ENCODE measurements at places on chromosomes 5 and 9.

DNA sequence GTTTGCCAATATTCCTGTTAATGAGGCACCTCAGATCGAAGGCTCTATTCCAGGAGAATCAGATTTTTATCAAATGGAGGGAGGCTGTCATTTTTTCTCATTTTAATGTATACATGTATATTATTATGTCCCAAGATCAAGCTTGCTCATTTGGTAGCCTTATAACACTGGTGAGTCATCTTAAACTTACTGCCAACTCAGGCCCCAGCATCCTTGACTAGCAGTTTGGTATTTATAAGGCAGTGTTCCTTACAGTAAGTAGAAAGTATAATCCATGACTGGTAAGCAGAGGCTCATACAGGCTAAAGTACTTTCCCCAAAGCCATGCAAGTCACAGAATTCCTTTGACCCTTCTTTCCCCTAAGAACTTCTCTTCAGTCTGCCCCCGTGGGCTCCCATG lies 90.7 kb upstream of the NR3C1 start:
- no peak for DNase-seq

- no peak for DNase-seq
Observed at GRCh38 chr5:127824126-127824525, 120.9 kb downstream of the CCDC192 start.

- no peak for DNase-seq
Observed at GRCh38 chr9:107530679-107531078, 41.1 kb upstream of the KLF4 start.

DNA sequence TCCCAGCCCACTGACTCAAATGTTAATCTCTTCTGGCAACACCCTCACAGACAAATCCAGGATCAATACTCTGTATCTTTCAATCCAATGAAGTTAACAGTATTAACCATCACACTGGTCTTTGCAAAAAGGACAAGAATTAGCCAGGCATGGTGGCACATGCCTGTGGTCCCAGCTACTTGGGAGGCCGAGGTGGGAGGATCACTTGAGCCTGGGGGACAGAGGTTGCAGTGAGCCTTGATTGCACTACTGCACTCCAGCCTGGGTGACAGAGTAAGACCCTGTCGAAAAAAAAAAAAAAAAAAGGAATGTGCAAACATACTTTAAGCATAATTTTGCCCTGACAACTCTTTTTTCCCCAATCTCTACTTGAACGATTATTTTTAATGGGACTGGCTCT lies 57.9 kb upstream of the ERBIN start:
- no peak for DNase-seq

DNA sequence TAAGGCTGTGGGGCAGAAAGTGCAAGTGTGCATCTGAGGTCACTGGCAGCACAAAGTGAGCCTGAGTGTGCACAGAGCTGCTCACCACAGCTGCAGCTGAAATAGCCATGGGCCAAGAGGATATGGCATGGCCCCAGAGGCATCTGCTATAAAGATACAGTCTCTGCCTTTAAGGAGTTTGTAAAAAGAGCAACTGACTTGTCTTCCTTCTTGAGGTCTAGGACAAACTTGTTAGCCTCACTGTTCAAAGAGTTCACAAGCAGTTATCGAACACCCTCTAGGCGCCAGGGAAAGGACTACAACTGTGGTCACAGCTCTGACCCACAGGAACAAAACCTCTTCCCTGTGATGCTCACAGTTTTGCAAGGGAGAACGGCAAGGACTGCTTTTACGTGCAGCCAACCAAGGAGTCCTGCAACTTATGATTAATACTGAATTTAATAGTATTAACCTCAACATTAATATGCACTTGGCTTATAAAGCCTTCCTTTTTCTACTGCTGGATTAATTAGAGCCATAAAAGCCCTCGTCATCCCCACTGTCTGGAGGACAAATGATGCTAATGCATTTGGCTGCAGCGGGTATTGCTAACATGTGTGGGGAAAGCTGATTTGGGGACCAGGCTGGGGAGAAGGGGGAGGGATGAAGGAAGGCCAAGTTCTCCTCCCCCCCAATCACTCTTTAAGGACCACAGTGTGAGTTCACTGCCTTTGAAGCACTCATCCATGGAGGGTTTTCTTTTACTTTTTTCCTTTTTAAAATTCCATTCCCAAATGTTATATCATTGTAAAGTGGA lies 189.8 kb upstream of the TRIM32 start:
- no peak for DNase-seq

DNA sequence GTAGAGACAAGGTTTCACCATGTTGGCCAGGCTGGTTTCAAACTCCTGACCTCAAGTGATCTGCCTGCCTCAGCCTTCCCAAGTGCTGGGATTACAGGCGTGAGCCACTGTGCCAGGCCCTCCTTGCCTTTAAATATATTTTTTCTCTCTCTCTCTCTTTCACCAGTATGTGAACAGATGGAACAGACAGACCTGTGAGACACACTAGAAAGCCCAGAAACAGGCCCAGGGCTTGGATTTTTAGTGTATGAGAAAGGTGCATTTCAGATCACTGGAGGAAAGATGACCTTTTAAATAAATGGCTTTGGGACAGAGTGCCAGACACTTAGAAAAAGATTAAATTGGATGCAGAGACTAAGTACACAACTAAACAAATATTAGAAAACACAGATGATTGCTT lies 3.1 kb downstream of the RASGEF1C start:
- DNase-seq, result no peak

DNA sequence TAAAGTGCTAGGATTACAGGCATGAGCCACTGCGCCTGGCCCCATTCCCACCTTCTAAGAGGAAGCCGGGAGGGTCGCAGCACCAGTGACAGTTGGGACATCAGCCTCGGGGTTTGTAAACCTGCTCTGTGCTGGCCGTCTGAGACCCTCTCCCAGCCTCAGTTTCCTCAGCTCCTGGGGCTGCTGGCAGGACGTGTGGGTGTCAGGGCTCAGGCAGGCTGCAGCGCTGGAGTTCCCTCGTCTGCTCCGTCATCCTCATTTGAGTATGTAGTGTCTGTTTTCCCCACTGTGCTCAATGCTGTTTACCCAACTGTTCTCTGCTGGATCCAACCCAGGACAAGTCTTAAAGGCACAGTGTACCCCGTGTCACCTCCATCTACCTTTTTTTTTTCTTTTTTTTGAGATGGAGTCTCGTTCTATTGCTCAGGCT lies 2.0 kb upstream of the NINJ1 start:
- no peak for DNase-seq

GRCh38 chr5:79229357-79230174 lies 6.4 kb upstream of the JMY start:
- peak; percentile 58 for DNase-seq

- no peak for DNase-seq
Observed at GRCh38 chr9:38033941-38034340, 35.1 kb downstream of the SHB start.

DNA sequence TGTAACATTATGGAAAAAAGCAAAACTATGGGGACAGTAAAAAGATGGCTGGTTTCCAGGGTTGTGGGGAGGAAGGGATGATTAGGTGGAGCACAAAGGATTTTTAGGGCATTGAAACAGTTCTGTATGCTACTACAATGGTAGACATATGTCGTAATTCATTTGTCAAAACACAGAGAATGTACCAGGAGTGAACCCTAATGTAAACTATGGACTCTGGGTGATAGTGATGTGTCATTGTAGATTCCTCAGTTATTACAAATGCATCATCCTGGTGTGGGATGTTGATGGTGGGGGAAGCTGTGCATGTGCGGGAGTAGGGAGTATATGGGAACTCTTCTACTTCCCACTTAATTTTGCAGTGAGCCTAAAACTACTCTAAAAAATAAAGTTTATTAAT lies 135.0 kb upstream of the GABRP start:
- DNase-seq, result no peak

DNA sequence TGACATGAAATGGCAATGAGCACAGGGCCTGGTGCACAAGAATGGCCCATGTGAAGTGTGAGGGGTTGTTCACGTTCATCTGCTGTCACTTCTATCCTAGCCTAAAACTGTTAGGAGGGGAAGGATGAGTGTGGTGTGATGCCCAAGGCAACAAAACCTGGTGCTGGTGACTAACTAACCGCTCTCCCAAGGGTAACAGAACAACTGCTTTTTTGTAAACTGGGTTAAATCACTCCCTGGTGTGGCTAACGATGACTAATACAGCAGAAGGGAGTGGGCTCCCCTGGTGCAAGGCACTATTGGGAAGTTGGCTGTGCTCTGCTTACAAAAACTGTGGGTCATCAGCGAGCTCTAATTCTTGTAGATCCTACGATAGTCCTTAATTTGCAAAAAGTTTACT lies 103.2 kb upstream of the VCAN start:
- no peak for DNase-seq

DNA sequence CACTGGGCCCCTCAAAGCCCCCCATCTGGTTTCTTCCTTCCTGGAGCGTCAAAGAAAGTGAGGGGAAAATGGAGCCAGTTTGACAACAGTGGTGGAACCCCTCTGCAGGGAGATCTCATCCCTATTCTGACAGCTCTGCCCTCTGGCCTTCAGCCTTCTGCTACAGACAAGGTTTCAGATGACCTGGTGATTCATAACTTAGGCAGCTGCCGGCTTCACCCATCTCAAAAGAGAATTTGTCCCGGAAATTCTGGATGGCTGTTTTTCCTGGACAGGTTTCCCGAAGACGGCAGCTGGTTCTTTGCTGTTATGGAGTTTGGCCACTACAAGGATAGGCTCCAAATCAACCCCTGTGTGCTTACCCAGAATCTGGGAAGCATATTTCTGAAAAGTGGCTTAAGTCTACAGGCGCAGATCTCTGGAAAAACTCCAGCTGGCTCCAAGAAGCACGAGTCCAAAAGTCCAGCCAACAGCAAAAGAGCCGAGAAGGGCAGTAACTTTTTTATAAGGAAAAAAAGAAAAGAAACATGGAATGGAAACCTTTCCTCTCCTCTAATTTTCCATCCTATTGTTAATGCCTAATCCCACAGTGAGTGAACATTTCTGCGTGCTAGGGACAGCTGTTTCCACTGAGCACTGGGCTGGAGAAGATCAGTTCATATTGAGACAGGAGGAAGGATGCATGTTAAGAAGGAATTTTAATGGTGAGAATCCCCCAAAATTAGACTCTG lies 54.5 kb downstream of the ZNF366 start:
- no peak for DNase-seq

DNA sequence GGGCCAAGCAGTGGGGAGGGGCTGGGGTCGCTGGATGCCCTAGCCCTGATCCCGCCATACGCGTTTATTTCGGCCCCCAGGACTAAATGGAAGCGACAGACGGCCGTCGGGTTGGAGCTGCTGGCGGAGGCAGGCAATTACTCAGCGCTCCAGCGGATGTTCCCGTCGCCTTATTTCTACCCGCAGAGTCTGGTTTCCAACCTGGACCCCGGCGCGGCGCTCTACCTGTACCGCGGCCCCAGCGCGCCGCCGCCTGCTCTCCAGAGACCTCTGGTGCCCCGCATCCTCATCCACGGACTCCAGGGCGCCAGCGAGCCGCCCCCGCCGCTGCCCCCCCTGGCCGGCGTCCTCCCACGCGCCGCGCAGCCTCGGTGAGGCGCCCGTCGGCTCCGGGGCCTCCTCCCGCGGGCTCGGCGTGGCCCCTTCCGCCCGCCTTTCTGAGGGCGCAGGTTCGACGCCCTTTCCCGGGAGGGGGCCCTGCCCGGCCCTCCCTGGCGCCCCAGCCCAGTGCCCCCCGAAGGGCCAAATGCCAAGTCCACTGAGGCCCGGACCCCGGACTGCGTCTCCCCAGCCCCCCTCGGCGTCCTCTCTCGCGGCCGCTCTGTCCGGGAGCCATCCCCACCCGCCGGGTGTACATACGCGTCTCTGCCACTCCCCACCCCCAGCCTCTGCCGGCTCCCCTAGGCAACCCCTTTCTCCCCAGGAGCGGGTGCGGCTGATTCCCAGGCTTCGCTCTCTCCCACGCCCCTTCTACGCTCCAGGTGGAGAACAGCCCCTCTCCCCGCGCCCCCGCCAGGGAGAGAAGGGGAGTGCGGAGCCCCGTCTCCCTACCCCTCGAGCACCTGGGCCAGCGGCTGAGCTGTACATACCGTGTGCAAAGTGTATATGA lies 7.0 kb downstream of the BARHL1 start:
- no peak for DNase-seq

DNA sequence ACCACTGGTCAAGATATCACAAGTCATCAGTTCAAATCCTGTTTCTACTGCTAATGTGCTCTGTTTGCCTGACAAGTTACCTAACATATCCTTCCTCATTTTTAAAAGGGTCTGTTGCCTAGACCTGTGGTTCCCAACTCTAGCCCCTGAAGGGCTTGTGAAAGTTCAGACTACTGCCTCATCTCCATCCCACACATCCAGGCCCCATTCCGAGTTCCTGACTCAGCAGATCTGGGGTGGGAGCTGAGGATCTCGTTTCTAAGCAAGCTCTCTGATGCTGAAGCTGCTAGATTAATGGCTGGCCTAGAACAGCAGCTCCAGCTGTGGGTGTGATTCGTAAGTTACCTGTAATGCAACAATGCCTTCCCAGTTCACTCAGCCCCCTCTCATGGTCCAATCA lies 32.5 kb downstream of the S1PR3 start:
- no peak for DNase-seq

- no peak for DNase-seq
Observed at GRCh38 chr5:174010365-174010764, 21.4 kb downstream of the C5orf47 start.

DNA sequence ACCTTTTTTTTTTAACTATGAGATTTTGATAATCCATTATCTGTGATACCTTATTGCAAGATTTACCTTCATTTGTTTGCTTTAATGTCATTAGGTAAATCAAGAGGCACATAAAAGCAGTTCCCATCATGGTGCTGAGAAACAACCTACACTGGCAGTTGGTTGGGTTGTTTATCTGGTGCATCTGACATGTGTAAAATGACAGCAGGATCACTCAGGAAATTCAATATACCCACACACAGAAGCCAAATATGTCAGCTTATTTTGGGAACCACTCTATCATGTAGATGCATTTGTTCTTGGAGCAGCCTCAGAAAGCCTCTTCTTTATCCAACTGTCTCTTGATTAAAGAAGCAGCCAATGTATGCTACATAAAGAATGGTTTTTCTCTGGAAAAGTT lies 7.8 kb upstream of the CCDC192 start:
- DNase-seq, result no peak

- no peak for DNase-seq
Observed at GRCh38 chr5:135011355-135012032, 22.5 kb downstream of the PITX1 start.

DNA sequence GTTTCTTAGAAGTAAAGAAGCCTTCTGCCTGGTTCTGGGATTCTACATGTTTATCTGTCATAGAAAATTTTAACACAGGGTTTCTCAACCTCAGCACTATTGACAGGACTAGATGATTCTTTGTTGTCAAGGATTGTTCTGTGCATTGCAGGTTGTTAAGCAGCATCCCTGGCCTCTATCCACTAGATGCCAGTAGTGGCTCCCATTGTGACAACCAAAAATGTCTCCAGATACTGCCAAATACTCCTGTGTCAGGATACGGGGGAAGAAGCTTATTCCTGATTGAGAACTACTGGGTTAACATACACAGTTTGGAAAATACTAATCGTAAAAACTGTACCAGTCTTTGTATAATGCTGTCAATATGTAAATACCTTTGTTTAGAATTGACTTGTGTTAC lies 167.1 kb downstream of the NIPBL start:
- DNase-seq, result no peak

GRCh38 chr5:169336242-169336641 lies 35.3 kb upstream of the SLIT3 start:
- no peak for DNase-seq

Data from BE2C (cell line).